ENCODE measurements at places on chromosomes 5 and 9.

- no peak for DNase-seq
Measured at GRCh38 chr9:22147813-22148527, 138.9 kb upstream of the CDKN2B start.

DNA sequence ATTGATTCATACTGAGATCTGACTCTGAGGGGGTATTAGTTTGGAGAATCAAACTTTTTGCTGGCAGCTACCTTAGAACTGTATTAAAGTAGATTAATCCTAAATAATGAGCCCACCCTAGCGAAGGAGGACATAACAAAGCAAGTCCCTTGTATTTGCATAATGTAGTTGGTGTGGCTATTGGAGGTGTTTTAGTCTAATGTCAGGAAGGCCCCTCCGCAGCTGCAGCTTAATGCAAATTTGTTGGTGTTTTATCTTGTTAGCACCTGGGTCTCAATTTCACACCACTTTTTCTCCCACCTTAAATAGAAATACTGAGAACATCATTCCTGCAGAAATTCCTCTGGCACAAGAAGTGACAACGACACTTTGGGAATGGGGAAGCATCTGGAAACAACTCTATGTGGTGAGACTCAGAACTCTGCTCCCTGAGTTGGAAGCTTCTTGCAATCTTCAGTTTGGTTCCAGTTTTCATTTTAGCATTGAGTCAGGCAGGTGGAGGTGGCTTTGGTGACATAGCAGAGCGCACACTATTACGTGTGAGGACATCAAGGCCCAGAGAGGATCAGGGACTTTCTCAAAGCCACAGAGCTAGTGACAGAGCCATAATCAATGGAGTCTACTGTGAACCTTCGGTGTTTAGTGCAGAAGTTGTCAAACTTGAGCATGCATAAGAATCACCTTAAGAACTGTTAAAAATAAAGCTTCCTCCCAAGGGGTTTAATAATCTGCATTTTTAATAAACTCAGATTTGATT, 33.9 kb downstream of the DOCK2 start:
- no peak for DNase-seq

GRCh38 chr9:91842358-91843049, 107.5 kb downstream of the ROR2 start:
- no peak for DNase-seq

DNA sequence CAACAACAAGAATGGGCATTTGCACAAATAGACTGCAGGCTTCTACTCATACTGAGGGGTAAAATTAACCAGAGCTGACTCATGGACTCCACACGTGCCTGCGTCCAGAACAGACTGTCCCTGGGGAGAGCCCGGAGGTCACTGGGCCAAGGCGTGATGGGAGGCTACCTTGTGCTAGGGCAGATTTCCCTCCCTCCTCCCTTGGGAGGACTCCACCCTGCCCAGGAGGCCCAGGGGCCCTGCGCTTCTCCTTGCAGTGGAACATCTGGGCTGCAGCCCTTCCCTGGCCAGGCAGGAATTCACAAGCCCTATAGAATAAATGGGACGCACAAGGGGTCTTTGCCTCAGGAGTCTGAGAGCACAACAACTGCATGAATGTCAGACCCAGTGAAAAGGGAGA, 35.6 kb downstream of the IRX2 start:
- no peak for DNase-seq

GRCh38 chr9:124928116-124928515, 12.8 kb downstream of the GOLGA1 start:
- DNase-seq: no peak

DNA sequence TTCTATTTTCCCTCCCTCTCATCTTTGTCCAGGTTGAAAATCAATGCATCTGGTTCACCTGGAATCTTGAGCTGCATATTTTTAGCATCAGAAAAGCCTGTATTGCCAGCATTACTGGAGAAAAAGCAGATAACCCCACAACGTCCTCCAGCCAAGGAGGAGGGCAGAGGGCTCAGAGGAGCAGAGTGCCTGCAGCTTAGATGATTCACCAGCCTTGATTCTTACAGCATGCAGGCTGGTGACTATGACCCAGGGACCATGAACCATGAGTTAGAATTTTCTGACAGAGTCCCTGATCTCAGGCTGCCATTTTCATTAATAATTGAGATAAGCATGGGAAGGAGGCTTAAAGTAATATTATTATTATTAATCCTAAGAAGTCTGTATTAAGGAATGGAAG, 278.2 kb downstream of the BRINP1 start:
- DNase-seq: no peak

- no peak for DNase-seq
Measured at GRCh38 chr5:126947146-126948010, 83.0 kb downstream of the MARCHF3 start.

DNA sequence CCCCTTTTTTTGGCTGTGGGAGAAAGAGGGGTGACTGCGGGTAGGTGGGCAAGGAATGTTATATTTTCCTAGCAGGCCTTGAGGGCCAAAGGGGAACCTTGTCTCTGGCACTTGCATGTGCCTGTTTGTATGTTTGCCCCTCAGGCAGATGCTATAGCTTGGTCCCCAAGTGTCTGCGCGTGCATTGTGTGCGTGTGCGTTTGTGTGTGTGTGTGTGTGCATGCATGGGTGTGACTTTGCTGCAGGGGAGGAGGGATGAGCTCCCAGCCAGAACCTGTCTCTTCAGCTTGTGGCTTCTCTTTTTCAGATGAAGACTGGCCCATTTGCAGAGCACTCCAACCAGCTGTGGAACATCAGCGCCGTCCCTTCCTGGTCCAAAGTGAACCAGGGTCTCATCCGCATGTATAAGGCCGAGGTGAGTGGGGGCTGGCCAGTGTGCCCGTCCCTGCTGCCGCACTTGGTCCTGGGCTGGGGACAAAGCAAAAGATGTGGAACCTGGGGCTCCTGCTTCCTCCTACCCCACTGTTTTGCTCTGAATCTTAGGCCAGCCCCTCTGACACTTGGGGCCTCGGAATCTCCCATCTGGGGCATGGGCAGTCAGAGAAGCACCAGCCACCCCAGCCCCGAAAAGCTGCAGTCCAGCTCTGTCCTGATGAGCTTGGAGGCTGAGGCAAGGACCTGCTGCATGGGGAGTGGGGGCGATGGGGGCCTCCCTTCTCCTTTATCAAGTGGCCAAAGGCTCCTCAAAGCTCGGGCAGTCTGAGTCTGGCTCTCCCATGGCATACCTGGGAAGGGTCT, 31.1 kb downstream of the PTPA start:
- no peak for DNase-seq

DNA sequence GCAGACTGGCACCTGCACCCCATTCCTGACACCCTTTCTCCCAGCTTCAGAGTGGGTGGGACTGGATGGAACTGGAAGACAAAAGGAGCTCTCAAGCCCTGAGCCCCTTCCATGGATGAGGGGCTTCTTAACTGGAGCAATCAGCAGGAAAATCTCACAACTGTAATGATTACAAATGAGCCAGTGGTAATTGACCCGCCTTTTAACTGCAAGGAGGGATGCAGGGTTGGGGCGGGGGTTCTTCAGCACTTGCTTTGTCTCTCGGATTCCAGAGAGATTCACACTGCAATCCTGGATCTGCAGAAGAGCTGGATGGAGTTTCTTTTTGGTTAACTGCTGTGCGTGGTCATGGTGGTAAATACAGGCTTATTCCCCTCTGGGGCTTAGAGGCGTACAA, 160.1 kb upstream of the SHB start:
- no peak for DNase-seq

DNA sequence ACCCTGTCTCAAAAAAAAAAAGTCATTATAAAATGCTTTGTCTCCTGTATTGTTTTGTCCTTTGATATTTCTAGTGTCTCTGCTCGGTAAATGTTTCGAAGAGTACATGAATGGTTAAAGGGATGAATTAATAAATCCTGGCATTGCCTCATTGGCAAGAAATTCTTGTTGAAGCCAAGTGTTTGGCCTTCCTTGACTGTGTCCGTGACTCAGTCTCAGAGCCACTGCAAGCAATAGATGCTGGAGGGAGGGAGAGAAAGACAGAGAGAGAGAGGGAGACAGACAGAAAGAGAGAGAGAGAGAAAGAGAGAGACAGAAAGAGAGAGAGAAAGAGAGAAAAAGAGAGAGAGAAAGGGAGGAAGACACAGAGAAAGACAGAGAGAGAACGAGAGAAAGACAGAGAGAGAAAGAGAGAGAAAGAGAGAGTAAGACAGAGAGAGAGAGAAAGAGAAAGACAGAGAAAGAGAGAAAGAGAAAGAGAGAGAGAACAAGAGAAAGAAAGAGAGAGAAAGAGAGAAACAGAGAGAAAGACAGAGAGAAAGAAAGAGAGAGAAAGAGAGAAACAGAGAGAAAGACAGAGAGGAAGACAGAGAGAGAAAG, 72.5 kb upstream of the RXRA start:
- DNase-seq: no peak

DNA sequence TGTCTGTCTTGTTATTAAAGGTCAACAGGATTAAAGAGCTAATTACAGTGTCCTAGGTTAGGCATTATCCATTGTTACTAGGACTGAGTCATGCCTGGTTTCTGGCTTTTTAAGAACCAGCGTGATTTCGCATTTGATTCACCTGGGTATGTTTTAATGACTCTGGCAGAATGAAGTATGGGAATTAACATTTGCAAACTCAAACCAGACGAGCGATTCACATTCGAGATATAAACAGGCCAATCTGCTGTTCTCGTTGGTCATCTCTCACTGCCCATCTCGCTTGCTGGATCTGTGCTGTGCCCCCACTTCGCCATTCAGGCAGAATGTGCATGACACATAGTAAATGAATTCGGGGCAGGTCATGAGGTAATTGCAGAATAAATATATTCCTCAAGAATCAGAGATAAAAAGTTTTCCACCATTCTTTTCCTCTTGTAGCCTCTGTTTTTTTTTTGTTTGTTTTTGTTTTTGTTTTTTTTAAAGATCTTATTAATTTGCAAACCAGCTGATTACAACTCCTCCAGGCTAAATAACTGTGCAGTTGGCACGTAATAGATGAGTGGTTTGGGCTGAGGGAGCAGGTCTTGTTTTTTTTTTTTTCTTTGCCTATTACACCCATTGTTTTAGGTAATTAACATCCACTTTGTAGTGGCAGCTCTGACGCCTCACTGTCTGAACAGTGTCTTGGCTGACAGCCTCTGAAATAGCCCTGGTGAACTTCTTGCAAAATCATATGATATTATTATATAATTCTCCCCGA, 313.5 kb upstream of the MSX2 start:
- DNase-seq: no peak

DNA sequence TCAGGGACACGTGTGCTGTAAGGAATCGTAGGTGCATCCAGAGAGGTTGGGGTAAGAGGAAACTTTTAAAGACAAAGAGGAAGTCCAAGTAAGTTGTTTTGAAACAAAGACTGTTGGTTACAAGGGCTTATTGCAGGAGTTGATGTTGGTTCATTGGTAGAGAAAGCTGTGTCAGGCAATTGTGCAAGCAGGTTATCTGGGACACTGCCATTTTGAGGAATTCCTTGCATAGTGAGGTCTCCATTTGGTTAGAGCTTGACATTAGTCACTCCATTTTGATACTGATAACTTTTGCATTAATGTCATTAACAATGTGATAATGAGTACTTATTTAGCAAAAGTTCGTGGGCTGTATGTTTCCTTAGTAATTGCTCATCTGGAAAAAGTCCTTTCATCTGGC, 24.9 kb downstream of the CNOT6 start:
- no peak for DNase-seq

GRCh38 chr5:37694867-37695266, 145.0 kb downstream of the GDNF start:
- DNase-seq: no peak

DNA sequence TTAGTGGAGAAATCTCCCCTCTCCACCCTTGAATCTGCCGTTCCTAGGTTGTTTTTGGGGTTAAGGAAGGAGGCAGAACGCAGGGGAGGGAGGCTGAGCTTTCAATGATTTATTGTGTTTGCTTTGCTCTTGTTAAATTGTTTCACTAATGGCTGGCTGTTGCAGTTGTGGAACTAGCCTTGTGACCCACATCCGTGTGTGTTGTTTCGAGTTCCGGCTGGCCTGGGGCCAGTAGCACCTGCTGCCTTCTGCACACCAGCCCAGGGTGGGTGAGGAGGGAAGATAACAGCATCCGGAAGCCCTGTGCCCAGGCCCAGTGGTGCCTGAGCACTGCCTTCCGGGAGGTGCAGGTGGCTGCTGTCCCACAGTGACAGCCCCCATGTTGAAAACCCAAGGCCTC, 3.6 kb downstream of the ERGIC1 start:
- DNase-seq: no peak

- DNase-seq: no peak
Measured at GRCh38 chr9:76424491-76424890, 30.3 kb upstream of the RFK start.

- no peak for DNase-seq
Measured at GRCh38 chr5:124371111-124371706, 375.2 kb downstream of the ZNF608 start.

Measured in activated CD8-positive, alpha-beta memory T cell treated with anti-CD3 and anti-CD28 coated beads for 4 hours (primary cell).